ENCODE measurements at places on chromosomes 3 and 15.
A peak's percentile ranks its signal among the peaks of the same experiment; 100 is the strongest.

- DNase-seq = no peak
Observed at GRCh38 chr3:60758831-60759230, 492.4 kb downstream of the FHIT start.

DNA sequence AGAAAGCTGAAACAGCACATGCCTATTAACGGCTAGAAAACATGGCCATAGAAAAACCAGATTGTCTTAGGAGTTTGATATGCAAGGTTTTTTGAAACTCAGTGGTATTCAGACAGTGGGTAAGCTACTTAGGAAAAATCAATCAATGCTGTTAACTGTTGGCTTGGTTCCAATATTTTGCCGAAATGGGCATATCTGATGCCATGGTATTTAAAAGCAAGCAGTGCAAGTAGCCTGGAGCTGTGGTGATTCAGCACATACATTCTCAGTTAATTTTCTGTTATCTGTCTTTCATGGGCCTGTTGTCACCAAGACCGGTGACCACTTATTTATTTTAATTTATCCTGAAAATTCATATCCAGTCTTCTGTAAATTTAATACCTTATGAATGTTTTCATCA is 17.3 kb upstream of the SUCNR1 start:
- DNase-seq = no peak

DNA sequence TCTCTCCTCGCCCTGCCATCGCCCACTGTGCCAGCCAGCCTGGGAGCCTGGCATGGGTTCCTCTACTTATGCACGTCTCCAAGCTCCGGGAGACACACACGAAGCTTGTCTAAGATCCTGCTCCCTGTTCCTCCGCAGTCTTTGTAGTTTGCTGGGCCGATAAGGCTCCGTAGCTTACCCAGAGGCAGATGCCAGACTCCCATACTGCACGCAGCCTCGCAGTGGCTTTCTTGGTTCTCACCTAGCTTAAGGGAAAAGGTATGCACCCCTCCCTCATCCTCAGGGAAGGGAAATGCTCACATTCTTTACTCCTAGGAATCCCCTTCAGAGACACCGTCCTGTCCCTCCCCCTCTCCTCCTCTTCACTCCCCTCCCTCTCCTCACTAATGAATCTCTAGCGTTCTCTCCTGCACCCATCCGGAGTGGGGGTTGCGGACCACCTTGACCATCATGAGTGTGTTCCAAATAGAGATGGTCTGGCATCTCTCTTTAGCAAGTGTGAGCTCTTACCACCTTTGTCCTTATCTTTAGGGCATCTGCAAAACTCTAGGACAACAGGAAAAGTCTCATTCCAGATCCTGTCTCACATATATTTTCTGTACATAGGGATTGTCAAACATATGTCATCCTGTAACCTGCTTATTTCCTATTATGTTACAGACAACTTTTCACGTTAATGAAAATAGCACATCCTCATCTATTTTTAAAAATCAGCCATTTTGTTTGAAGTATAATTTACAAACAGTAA is 56.5 kb downstream of the TMEM266 start:
- DNase-seq = no peak

DNA sequence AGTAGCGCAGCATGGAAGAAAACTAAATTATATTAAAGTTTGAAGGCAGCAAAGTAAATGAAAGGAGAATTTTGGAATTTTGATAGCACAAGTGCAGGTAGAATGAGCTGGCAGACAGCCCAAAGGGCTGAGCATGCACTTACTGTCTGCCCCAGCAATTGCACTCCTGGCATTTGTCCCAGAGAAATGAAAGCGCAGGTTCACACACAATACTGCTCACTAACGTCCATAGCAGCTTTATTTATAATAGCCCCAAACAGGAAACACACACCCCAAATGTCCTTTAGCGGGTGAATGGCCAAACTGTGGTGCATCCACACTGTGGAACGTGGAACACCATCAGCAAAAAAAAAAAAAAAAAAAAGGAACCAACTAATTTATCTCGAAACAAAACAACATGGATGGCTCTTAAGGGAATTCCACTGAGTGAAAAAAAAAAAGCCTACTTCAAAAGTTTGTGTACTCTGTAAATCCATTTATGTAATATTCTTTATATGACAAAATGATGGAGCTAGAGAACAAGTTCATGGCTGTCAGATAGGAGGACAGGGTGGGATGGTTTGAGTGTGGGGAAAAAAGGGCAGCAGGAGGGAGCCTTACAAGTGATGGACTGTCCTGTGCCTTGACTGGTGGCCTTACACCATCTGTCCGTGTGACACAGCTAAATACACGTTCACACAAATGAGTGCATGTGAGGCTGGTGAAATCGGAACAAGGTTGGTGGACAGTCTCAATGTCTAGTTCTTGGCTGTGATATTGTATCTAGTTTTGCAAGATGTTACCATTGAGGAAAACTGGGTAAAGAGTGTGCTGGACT is 6.0 kb upstream of the TM2D3 start:
- peak; percentile 34 for DNase-seq

- DNase-seq = no peak
Observed at GRCh38 chr3:179056326-179056725, 15.3 kb downstream of the ZMAT3 start.

DNA sequence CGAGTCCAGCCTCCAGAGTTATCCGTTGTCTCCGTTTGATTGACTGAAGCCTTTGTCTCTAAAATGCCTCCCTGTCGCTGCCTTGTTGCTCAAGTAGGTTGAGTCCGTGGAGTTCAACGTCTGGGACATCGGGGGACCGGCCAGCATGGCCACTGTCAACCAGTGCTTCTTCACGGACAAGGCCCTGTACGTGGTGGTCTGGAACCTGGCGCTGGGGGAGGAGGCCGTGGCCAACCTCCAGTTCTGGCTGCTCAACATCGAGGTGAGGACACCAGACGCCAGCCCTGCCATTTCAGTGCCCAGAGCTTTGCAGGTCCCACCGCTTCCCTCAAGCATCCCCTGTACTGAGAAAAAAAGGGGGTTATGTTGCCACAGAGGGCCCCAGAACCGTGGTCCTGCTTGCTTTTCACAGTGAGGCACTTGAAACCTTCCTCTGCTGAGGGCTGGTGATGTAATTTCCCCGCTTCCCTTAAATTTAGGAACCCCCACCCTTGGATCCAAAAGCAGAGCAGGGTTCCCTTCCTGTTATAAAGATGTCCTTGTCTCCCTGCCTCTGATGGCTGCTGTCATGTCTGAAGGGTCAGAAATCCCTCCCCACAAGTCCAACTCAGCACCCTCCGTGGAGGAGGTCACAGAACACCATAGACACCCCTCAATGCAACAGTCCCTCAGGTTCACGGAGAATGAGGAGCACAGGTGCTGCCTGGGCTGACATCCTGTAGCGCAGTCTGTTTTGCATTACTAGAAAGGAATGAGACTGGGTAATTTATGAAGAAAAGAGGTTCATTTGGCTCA is 105.7 kb downstream of the LRRK1 start:
- no peak for DNase-seq

DNA sequence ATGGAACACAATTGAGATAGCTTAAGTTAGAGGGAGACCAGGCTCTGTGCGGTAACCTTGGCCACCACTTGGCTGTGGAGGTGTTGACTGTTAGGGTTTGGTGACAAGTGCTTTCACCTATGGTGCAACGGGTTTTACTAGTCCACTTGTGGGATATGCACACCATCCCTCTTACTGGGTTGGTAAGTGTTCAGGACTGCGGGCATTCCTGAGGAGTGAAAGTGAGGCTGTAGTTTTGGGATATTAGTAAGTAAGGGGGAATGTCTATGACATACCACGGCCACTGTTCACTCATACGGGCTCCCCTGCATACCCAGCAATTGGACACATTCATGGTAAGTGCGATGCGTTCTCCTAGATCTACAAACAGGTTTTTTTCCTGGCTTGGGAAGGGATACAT is 8.0 kb upstream of the RAD54L2 start:
- no peak for DNase-seq

DNA sequence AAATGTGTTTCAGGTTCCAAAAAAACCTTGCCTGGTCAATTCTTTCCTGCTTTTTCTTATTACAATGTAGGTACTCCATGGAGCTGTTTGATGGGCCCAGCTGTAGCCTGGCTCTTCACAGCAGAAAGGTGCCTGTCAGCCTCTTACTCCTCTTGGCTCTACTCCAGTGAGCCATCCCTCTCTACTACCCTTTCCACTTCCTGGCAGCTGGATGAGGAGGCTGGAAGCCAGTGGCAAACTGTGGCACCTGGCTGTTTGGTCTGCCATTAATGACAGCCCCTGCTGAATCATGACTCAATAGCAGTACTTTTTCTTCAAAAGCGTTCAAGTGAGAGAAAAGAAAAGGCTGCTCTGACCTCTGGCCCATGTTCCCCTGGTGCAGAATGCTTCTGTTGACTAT is 618.1 kb downstream of the PYDC2 start:
- no peak for DNase-seq

DNA sequence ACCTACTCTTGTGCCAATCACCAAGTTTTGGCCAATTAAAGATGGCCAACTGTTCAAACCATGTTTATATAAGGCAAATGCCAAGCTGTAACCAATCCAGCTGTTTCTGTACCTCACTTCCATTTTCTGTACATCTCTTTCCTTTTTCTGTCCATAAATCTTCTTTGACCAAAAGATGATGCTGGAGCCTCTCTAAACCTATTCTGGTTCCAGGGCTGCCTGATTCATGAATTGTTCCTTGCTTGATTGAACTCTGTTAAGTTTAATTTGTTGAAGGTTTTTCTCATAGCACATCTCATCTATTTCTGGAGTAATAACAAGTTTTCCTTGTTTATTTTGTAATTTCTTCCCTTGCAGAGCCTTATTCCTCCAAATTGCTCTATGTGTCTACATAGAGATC is 115.3 kb upstream of the SMAD3 start:
- no peak for DNase-seq

GRCh38 chr15:40957581-40958051 is 4.3 kb downstream of the CHAC1 start:
- peak; percentile 68 for DNase-seq

GRCh38 chr15:64090527-64090926 is 3.1 kb downstream of the CIAO2A start:
- DNase-seq = no peak

DNA sequence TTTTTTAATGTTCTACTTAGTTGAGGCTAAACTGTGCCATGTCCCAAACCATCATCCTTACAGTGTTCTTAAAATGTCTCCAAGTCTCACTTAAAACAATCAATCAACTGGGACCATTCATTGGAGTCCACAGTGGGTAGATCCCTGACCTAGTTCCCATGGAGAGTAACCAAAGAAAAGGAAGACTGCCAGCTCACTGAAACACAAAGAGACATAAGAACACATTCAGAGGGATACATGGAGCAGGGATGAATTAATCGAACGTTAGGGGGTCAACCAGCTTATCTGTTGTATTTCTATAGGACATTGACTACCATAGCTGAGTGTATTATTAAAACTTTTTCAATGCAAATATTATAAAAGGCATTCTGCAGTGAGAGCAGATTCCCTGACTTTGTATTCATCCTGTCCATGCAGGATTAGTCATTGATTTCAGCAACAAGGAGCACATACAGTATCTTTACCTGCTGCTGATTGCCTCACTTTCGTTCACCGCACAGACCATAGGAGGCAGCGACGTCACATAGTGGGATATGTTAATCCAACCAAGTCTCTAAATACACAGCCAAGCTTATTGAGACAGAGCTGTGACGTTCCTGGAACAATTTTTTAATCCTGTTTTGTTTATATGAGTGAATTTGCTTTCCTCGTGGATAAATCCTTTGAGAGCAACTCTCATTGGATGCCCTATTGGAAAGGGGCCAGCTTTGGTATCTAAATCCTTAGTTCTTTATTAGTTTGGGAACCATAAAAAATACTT is 364.9 kb upstream of the RBMS3 start:
- DNase-seq = no peak

DNA sequence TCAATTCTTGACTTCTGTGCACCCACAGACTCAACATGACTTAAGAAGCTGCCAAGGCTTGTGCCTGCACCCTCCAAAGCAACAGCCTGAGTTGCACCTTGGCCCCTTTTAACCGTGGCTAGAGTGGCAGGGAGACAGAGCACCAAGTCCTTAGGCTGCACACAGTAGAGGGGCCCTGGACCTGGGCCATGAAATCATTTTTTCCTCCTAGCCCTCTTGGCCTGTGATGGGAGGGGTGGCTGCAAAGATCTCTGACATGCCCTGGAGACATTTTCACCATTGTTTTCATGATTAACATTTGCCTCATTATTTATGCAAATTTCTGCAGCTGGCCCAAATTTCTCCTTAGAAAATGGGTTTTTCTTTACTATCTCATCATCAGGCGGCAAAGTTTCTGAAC is 836.8 kb downstream of the ZPLD1 start:
- DNase-seq = no peak

- DNase-seq = no peak
Observed at GRCh38 chr3:10116138-10116460, 624 bp downstream of the BRK1 start.
